Retinal pigment epithelial cell (primary cell): ENCODE measurements at places on chromosomes 6 and 20.

- no peak for DNase-seq
These were observed 818 bp upstream of the MDGA1 start for GRCh38 chr6:37698264-37699137.

DNA sequence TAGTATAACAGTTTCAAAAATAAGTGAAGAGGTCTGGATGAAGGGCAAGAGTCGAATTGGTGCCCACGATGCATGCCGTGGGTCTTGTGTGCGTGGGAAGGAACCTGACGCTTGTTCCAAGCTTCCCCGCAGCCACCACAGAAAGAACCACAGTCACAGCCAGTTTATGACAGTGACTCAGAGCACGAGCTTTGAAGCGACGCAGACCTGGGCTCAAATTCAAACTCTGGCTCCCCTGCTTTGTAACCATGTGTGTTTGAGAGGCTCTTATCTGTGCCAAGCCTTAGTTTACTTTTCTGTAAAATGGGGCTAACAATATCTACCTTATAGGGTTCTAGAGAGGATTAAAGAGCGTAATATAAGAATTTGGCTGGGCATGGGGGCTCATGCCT lies 65.5 kb downstream of the SYNJ2 start:
- no peak for DNase-seq

GRCh38 chr6:90261801-90262200 lies 34.8 kb downstream of the BACH2 start:
- no peak for DNase-seq

- no peak for DNase-seq
These were observed 66.2 kb upstream of the TMEM30A start for GRCh38 chr6:75350808-75351207.

- DNase-seq: no peak
These were observed 13.6 kb upstream of the TCF15 start for GRCh38 chr20:623704-624103.

GRCh38 chr6:155523821-155524651 lies 68.4 kb upstream of the NOX3 start:
- no peak for DNase-seq

- DNase-seq: no peak
These were observed 27.0 kb downstream of the PNLDC1 start for GRCh38 chr6:159826968-159827647.

DNA sequence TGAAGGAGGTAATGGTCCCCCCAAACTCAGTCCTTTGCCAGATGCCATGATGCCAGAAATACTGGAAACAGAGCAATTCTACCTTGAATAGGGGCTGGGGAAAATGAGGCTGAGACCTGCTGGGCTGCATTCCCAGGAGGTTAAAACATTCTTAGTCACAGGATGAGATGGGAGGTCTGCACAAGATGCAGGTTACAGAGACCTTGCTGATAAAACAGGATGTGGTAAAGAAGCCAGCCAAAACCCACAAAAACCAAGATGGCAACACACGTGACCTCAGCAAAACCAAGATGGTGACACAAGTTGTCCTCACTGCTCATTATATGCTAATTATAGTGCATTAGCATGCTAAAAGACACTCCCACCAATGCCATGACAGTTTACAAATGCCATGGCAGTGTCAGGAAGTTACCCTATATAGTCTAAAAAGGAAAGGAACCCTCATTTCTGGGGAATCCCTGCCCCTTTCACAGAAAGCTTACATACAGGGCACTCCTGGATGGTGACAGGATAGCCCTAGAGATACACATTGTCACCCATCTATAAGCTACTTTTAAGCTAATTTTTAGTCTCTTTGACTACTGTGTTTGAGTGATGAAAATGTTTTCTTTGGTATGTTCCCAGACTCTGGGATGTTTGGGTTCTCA lies 979.7 kb downstream of the TBC1D32 start:
- no peak for DNase-seq

- no peak for DNase-seq
These were observed 4.2 kb downstream of the RFX6 start for GRCh38 chr6:116881236-116881635.

DNA sequence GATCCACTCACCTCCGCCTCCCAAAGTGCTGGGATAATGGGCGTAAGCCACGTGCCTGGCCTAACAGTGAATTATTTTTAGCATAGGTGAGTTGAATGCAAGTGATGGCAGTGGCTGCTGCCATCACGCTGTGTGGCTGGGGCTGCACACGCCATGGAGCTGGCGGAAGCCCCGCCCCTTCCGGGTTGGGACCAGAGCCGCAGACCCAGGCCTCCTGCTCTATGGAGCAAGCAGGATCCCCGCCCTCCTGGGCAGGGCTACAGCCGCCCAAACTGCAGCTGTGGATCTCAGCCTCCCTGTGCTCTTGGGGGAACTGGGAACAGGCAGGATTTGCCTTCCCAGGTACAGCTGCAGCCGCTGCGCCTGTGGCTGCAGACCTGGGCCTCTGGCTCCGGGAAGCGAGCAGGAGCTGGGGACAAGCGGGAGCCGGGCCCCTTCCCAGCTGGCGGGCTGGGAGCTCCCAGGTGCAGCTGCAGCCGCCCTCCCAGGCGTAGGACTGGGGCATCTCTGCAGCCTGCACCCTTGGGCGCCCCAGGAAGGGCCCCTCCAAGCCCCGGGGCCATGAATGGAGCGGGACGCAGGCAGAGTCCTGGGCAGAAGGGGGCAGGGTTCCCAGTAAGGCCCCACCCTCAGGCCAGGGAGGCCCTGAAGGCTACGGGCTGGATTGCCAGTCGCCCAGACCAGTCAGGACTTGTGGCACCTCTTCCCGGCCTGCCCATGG lies 30.9 kb upstream of the SLA2 start:
- DNase-seq: no peak

- no peak for DNase-seq
These were observed 9.4 kb upstream of the COMMD7 start for GRCh38 chr20:32752458-32753250.

GRCh38 chr20:50679753-50680104 lies 11.6 kb downstream of the RIPOR3 start:
- no peak for DNase-seq

GRCh38 chr6:4884646-4885340 lies 108.6 kb downstream of the CDYL start:
- no peak for DNase-seq

- no peak for DNase-seq
These were observed 978 bp downstream of the HLA-A start for GRCh38 chr6:29943053-29943966.

DNA sequence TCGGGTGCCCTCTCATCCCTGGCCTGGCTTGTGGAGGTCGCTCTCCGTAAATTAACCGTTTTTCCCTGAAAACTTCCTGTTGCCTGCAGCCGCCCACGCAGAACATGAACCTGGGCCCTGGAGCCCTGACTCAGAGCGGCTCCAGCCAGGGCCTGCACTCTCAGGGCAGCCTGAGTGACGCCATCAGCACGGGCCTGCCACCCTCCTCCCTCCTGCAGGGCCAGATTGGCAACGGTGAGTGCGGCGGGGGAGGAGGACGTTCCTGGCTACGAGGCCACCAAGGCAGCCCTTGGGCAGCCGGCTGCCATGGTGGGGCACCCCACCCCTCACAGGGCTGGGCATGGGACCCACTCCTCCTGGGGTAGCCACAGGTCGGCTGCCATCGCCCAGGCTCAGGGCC lies 17.8 kb downstream of the SS18L1 start:
- DNase-seq: no peak

DNA sequence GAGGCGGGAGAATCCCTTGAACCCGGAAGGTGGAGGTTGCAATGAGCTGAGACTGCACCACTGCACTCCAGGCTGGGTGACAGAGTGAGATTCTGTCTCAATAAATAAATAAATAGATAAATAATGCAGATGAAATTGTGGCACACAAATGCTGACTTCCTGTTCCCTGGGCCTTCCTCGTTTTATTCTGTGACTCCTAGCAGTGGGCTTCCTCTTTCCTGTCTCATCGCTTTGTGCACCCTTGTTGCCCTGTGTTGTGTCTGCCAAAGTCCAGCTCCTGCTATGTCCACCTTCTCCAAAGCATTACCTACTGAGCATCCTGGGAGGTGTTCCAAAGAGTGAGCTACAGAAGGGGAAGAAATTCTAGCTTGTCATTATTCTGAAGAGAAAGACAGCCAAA lies 100.2 kb upstream of the TIAM2 start:
- DNase-seq: no peak

- DNase-seq: no peak
These were observed 44.8 kb upstream of the CTAGE9 start for GRCh38 chr6:131755597-131755996.

DNA sequence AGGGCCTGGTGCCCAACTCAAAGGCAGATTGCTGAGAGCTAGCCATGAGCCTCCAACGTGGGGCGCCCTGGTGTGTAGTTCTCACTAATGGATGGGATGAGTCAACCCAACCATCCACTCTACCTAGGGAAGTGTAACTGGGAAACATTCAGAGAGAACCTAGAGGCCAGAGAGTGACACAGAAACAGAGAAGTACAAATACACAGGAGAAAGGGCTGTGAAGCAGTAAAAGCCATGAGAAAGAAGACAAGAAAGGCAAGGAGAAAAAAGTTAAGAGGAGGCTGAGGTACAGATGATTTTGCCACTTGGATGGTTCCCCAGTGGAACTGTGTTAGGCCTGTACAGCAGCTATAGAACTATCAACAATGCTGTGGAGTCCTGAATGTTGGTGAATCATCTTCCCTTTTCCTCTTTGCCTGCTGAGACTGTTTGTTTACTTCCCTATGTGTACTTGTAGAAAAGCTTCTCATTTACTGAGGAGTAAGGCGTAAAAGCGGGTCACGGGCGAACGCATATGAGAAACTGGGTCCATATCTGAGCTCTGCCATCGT lies 39.0 kb downstream of the MAN1A1 start:
- no peak for DNase-seq

DNA sequence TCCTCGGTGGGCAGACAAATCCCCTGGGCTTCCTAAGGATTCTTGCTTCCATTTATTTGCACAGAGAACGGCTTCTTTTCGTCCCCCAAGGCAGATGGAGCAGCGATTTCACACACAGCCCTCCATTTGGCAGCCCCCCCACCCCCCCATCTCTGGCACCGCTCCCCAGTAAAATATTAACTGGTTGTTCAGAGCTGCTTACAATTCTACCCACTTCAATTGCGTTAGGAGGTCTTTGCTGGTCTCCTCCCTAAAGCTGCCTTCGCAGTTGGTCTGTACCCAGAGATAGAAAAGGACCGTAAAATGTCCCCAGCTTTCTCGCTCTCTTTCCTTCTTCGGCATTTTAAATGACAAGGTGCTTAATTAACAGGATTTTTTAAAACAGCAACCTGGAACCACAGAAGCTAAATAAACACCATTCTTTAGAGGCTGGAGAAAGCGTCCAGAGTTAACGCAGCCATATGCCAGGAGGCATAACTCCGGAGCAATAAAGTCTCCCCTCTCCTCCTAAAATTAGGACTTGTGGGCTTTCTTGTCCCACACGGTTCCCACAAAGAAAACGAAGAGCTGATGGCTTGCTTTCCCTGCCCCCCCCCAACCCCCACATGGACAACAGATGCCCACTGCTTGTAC lies 1.7 kb upstream of the ZMYND8 start:
- DNase-seq: no peak

DNA sequence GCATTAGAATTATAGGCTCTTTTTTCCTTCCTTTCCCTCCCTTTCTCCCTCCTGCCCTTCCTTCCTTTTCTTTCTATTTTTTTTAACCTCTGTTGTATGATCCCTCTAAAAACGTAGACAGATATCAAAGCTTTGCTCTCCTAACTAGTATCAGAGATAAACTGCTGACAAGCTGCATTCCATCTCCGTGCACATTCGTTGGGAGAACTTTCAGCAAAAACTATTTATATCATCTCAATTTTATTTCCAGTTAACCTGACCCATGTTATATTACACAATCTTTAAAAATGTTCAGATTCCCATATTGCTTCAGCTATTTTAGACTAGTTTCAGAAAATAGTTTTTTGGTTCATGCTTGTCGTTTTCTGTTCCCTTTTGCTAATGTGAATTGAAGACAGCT lies 47.3 kb downstream of the RNF217 start:
- DNase-seq: no peak

- no peak for DNase-seq
These were observed 28.1 kb upstream of the SCGN start for GRCh38 chr6:25623879-25624278.

GRCh38 chr20:33866398-33867100 lies 55.4 kb downstream of the CHMP4B start:
- DNase-seq: no peak

GRCh38 chr6:160388922-160389321 lies 40.7 kb downstream of the SLC22A3 start:
- DNase-seq: no peak

DNA sequence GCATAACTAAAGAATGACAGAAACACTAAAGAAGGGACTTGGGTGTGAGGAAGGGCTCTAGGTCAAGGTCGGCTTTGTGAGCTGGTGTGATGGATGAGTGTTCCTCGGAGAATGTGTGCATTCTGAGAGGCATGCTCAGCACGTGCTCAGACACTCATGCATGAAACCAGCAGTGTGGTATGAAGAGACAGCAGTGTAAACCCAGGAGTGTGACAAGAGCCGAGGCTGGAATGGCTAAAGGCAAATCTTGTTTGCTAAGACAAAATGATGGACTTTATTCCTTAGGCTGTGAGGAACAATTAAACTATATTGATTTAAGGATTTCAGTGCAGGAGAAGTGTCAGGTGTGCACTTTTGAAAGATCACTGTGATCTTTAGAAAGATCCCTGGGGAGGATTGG lies 107.4 kb upstream of the MAP7 start:
- DNase-seq: no peak

- no peak for DNase-seq
These were observed 403.3 kb downstream of the TAF4 start for GRCh38 chr20:61662226-61662967.

DNA sequence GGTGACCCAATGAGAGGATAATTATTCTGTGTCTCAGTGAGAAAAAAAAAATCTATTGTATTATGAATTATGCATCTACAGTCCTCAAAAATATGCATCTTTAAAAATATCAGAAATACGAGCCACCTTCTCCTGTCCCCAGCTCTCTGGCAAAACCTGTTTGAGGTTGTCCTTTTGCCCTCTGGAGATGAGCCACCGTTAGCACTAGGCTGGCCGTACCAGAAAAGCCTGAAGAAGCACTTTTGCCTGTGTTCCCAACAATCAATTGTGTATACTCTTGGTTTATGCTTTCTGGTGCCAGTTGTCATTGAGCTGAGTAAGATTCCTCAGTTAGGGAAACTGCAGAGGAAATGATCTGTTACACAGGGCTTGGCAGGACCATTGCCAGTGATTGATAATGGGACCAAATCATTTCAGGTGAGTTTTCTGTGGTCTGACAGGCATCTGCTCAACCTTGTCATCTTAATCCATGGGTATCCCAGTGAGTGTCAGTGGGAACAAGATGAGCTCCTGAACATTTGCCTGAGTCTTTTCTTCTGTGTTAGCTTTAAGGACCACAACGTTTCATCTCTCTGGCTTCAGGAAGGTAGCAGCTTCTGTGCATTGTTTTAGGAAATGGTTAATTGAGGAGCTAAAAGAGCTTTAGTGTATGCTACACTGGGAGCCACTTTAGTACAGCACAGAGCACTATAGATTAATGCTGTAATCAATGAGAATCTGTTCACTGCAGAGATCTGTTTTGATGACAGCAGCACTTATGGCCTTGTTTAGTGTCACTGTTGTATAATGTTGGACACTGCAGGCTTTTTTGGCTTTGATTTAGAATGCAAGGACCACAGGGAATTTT lies 330.1 kb downstream of the RIMS1 start:
- DNase-seq: no peak

- DNase-seq: no peak
These were observed 243.8 kb upstream of the PLN start for GRCh38 chr6:118304321-118304720.
